ENCODE measurements at places on chromosomes 12 and 14.

DNA sequence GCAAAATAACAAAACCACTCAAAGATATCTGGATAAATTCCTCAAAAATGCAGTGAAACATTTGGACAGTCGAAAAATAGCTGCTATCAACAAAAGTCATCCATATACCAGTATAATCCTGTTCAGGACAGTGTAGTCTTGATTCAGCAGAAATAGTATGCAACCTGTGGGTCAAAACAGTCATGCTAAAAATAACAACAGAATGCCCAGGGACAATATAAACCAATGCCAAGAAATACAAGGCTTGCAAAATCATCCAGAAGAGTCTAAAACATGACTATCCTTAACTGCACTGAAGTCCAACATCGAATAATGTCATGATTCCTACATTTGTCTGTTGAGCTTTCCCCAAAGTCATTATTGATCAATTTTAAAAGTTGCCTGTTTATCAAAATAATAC lies 425.9 kb downstream of the FSCB start:
- DNase-seq, result no peak

- DNase-seq, result no peak
Measured at GRCh38 chr12:93136253-93137055, 207.4 kb upstream of the EEA1 start.

- DNase-seq, result no peak
Measured at GRCh38 chr14:70919774-70920173, 12.5 kb downstream of the PCNX1 start.

GRCh38 chr14:93014058-93015023 lies 91.4 kb downstream of the CHGA start:
- no peak for DNase-seq

DNA sequence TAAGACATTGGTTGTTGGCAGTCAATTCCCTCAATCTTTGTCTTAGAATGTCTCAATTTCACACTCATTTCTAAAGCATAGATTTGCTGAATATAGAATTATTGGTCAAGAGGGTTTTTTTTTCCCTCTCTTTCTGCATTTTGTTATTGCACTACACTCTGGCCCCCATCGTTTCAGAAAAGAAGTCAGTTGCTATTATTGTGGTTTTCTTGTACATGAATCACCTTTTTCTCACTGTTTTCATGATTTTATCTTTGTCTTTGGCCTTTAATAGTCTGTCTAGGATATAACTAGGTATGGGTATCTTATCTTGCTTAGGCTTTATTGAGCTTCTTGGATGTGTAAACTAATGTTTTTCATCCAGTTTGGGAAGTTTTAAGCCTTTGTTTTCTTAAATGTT lies 194.3 kb upstream of the DAAM1 start:
- no peak for DNase-seq

DNA sequence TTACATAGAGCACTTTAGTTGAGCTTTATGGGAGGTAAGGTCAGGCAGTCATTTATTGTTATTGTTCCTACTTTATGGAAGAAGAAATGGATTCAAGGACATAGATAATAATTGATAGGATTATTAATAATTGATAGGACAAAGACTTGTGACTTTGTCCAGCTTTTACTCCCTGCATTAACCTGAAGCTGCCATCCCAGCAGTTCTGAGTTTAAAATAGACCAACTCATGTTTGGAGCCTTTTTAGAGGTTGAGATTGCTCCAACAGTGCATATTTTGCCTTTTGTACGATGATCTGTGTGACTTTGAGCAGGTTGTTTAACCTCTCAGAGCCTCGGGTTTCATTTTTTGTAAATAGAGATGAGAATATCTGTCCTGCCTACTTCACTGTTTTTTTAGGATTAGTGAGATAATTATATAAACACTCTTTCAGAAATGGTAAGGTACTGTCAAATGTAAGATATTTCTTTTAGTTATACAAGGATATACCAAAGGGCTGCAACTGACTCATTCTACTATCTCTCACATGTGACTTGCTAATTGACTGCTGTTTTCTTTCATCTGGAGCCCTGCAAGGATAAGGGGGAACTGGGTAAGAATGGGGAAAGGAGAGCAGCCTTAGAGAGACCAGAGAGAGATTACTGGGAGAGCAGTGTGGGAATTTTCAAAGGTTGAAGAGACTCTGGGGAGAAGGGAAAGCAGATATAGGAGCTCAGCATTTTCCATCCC lies 15.3 kb downstream of the WDR20 start:
- no peak for DNase-seq

DNA sequence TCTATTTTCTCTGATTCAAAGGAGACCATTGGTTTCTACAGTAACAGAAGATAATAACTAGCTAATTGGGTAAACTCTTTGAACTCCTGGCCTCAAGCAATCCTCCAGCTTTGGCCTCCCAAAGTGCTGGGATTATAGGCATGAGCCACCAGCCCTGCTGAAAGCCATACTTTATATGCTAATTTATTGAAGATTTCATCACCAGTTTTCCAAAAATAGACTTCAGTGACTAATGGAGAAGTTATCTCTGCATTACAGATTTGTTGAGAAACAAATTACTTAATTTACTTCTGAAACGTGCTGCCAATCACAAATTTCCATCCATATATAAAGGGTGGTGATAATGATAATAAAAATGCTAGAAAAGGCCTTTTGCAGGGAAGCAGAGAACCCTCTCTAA lies 1758.1 kb upstream of the SEL1L start:
- DNase-seq, result no peak

- no peak for DNase-seq
Measured at GRCh38 chr14:89625731-89626232, 208.7 kb upstream of the FOXN3 start.

- no peak for DNase-seq
Measured at GRCh38 chr12:95718006-95718431, 72.5 kb downstream of the NTN4 start.

GRCh38 chr14:32022938-32023466 lies 54.1 kb upstream of the ARHGAP5 start:
- DNase-seq, result no peak

- no peak for DNase-seq
Measured at GRCh38 chr12:116879509-116880212, 1.6 kb downstream of the HRK start.

DNA sequence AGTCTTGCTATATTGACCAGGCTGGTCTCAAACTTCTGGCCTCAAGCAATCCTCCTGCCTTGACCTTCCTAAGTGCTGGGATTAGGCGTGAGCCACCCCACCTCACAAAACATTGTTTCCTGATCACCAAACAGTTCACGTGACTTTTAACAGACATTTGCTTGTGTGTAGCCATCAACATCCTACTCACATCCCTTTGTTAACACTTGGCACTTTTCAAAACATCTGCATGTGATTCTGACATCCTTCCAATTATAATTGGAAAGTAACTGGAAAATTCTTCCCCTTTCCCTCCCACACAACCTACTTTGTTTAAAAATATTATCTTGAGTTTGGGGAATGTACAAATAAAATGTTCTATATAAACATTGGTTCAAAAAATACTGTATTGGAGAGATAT lies 317.9 kb downstream of the PCNX1 start:
- DNase-seq, result no peak

DNA sequence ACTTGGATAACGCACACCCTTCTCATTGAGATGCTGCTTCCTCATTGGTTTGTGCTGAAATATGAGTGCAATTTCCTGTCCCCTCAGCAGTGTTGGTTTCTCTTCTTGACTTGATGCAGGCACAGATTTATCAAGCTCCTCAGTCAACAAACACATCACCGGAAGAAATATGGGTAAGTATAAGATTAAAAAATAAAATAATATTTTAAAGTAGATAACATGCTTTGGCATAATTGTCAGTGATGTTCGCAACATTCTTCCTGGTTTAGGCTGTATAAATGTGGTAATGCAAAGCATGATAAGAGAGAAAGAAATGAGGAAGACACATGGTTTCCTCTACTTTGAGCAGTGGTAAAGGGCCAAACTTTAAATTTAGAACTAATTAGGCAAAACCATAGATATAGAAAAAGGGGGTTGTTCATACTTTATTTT lies at the start of gene GPR65:
GPR65 (plus strand) TSS at position 86 of the 432 bp plus-strand sequence. CDS start 5,713 bp downstream, outside the sequence.
- no peak for DNase-seq

- no peak for DNase-seq
Measured at GRCh38 chr12:118375348-118375747, 1.0 kb upstream of the SUDS3 start.

DNA sequence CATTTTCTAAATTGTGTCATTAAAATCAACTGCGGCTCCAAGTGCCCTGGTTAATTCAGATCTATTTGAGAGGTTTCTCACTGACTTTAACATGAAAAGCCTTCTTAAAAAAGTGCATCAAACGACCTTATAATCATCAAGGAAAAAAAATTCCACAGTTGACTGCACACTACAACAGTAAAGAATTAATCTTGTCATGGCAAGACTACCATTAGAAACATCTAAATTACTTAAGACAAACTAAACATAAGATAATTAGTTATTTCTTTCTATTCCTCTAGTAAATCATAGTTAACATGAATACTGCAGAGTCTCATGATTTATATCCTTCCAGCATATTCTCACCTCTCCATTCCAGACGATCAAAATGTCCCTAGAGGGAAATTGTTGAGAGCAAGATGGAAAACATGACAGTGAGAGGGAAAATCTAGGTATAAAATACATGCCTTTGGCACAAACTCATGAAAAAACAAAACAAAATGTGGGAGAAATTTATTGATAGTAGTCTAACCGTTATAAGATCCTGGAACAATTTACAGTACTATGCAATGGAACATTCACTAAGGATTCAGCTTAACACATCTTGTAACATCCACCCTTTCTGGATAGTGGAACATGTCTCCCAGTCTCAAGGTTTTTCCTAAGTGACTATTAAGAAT lies 112.5 kb downstream of the PRKD1 start:
- DNase-seq, result no peak

- no peak for DNase-seq
Measured at GRCh38 chr14:106203438-106203837, 677.1 kb downstream of the TMEM121 start.

- no peak for DNase-seq
Measured at GRCh38 chr14:50812180-50812579, 18.8 kb downstream of the NIN start.

GRCh38 chr12:5036031-5036430 lies 7.6 kb upstream of the KCNA5 start:
- no peak for DNase-seq

- DNase-seq, result no peak
Measured at GRCh38 chr14:85479306-85479705, 50.6 kb upstream of the FLRT2 start.

GRCh38 chr12:54590978-54591591 lies 2.6 kb upstream of the PPP1R1A start:
- DNase-seq, result no peak

DNA sequence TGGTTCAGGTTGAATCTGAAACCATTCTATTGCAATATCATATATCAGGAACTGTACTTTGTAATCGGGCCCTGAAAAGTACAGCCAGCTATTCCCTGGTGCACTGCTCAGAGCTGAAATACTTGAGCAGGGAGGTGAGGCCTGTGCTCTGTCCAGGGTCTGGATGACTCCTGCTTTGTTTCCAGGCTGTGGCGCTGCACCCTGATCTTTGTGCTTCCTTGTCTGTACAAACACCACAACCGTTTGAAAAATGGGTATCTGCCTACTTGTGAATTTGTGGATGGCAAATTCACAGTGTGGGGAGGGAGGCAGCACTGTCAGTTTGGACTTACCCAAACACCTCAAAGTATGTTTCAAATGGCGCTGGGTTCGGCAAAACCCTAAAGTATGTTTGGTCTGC lies 155.4 kb upstream of the FAR2 start:
- no peak for DNase-seq

GRCh38 chr12:123410041-123410412 lies 26.1 kb downstream of the KMT5A start:
- no peak for DNase-seq

- no peak for DNase-seq
Measured at GRCh38 chr14:103143506-103143905, 20.2 kb downstream of the TNFAIP2 start.

GRCh38 chr12:80485222-80485987 lies 41.4 kb downstream of the PTPRQ start:
- no peak for DNase-seq

DNA sequence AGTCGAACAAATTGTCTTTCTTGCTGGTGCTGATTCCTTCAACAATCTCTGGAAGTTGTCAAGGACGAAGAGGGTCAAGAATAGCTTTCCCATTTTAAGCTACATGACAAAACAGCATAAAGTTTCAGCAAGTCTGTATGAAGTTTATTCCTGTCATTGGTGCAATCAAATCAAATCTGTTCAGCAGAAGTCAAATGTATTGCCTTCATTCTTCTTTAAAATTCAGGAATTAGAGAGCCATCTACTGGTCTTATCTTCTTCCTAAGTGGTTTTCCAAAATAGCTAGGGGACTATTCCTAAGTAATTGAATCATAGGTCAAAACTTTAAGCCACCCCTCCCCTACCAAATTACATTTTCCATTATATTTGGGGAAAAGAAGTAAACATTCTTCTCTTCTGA lies 990.2 kb downstream of the GALC start:
- no peak for DNase-seq

DNA sequence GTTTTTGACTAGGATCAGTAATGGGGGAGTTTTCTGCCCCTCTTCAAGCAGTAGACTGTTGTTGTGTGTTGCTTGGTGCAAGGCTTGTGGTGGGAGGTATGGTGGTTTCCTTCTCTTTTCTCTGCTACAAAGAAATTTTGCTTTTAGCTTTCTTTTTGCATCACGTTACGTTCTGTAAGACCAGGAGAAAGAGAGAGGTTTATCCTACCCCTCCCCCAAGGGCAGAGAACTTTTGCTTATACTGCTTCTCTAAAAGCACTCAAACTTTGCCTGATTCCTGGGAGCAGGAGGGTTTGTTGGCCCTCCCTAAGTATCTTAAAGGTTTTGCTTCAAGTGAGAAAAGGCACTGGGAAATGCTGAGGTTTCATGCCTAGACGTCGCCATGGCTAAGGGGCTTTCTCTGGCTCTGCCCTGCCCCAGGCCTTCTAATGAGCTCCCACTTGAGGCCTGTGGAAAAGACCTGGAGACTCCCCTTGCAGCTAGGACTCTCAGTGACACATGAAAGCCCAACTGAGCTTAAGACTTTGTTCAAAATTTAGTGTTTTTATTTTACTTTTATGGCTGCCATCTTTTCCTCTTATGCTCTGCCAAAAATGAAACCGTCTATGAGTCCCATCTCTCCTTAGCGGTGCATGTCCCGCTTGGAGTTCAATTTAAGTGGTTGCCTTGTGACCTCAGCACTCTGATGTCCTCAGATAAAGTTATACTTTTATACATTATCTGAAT lies 49.2 kb downstream of the EIF2S3B start:
- no peak for DNase-seq

- no peak for DNase-seq
Measured at GRCh38 chr14:23299211-23299957, 3.3 kb downstream of the PPP1R3E start.

DNA sequence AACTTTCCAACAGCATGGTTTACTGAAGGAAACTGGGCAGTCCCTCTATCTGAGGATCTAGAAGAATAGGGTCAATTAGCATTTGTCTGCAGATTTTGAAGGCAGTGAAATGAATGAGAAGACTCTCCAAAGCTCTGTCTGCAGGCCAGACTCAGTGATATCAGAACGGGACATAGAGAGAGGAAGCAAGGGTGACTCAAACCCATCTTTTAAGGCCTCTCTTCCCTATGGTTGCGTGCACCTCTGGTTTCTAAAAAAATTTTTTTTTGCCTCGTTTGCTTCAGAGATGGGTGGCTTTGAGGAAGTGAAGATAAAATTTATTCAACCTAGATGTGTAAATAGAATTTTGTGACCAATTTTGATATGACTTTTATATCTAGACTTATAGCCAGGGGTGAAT lies 71.9 kb upstream of the HOXC13 start:
- DNase-seq, result no peak

All from NCI-H1048 (cell line).